ENCODE measurements at places on chromosomes 11 and 22.

DNA sequence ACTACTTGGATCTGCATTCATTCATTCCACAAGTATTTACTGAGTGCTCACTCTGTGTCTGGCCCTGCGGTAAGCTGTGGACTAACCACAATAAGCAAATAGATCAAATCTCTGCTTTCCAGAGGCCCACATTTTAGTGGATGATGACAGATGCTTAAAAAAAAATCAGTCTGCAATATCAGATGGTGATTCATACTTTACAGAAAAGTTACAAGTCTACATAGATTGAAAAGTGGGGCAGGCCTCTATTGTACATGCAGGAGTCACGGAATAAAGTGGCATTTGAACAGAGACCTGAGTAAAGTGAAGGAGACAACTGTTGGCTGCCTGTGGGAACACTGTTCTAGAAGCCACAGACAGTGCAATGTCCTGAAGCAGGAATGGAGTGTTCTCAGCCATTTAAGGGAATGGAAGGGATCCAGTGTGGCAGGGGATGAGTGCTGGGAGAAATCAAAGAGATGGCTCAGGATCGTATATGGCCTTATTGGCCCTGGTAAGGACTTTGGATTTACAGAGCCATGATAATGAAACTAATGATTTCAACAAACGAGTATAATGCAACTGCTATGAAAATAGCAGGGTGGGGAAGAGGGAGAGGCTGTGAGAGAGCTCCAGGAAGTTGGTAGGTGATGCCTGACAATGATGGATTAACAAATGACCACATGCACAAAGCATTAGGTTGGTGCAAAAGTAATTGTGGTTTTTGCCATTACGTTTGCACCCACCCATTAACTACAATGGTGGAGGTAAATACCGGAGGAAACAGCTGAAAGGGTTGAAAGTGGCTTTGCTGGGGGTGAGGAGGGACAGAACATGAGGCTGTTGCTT, 31.1 kb downstream of the TMEM45B start:
- DNase-seq: no peak

DNA sequence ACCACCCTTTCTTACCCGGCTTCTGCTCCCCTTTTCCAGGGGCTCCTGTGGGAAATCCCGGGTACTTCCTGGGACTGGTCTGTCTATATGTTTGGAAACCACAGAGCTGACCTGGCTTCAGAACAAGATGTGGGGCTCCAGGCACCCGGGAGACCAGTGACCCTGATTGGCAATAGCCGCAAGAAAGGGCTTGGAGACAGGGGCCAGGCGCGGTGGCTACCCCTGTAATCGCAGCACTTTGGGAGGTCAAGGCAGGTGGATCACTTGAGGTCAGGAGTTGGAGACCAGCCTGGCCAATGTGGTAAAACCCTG, 3.2 kb upstream of the NEAT1 start:
- DNase-seq: no peak

DNA sequence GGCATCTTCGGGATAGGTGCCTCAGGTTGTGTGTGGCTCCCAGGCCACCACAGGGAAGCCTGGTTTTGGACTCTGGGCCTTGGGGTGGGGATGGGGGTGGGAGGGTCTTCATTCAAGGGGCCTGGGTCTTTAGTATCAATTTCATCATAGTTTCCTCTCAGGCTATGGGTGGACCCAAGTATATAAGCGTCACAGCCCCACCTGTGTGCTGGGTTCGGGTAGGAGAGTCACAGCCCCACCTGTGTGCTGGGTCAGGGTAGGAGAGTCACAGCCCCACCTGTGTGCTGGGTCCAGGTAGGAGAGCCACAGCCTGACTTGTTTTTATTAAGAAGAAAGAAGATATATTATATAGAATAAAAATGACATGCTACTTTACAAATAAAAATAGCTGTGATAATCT, 422.1 kb downstream of the BRD1 start:
- no peak for DNase-seq

DNA sequence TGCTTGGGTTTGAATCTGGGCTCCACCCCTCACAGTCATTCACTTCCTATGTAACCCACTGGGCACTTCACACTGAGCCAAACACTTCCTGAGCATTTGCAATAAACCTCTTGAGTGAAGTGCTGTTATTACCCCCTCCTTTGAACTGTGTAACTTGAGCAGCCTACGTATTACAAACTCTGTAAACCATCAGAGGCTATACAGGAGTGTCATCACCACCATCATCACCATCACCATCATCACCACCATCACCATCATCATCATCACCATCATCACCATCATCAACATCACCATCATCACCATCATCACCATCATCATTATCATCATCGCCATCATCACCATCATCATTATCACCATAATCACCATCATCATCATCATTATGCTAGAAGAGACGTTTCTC, 18.4 kb downstream of the RTL6 start:
- DNase-seq: no peak

DNA sequence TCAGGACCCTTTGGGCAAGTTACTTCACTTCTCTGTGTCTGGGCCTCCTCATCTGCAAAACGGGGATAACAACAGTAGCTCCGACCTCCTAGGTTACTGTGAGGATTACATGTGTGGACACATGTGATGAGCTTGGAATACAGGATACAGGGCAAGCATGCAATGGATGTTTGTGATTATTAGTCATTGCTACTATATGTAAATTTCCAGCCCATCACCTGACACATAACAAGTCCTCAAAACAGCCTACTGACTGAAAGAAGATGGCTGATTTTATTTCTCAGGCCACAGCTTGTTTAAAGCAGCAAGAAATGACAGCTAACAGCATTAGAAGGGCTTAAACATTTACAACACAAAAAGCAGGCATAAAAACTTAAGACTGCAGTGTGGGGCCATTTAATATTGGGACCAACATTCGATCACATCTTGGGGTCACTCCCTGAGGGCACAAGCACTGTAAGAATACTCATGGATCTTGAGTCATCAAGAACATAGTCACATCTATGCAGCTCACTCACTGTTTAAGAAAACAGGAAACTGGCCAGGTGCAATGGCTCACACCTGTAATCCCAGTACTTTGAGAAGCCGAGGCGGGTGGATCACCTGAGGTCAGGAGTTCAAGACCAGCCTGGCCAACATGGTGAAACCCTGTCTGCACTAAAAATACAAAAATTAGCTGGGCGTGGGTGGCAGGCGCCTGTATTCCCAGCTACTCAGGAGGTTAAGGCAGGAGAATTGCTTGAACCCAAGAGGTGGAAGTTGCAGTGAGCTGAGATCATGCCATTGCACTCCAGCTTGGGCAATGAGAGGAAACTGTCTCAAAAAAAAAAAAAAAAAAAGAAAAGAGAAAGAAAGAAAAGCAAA, 49.5 kb downstream of the ABTB2 start:
- no peak for DNase-seq

GRCh38 chr11:132528181-132528580, 1004.1 kb downstream of the OPCML start:
- no peak for DNase-seq

DNA sequence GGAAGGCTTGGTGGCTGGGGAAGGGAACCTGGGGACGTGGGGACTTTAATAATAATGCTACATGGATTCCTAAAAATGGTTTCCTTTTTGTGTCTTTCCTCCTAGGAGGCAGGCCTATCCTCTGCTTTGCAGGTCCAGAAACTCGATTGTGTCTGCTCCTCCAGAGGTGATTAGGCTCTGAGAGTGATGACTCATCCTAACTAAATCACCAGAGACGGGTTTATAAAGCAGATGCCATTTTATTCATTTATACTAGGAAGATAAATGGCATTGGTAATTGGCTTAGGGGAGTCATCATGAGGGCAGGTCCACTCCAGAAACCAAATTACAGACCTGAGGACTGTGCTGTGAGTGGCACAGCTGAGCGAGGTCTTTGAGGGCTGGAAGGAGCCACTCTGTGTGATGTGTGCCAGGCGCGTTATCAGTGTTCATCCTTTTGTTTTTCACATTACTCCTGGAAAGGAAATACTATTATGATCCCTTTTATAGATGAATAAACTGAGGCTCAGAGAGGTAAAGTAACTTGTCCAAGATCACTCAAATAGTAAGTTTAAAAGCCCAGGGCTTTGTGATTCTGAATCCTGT, 7.1 kb downstream of the NLRX1 start:
- DNase-seq: no peak

DNA sequence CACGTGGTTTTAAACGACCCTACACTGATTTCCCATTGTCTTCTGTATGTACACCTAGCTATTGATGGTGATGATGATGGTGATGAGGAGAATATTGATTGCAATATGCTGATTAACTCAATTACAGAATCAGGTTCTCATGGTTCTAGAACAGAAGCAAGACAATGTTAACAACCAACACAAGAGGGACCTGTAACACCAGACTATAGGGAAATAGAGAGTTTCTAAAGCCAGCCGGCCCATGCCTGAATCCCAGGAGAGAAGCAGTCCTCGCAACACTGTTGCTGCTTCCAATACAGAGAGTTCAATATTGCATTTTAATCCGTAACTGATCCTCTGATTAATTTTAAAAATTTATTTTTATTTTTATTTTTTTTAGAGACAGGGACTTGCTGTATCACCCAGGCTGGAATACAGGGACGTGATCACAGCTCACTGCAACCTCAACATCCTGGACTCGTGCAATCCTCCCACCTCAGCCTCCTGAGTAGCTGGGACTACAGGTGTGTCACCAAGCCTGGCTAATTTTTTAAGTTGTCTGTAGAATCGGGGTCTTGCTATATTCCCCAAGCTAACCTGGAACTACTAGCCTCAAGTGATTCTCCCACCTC, 22.2 kb upstream of the UBASH3B start:
- DNase-seq: peak; percentile 87

- DNase-seq: peak; percentile 10
Measured at GRCh38 chr11:6746086-6746618, 25.6 kb downstream of the OR2AG2 start.

- no peak for DNase-seq
Measured at GRCh38 chr11:119624102-119624615, 104.8 kb downstream of the NECTIN1 start.

- no peak for DNase-seq
Measured at GRCh38 chr11:23543651-23544222, 683.5 kb upstream of the CCDC179 start.

DNA sequence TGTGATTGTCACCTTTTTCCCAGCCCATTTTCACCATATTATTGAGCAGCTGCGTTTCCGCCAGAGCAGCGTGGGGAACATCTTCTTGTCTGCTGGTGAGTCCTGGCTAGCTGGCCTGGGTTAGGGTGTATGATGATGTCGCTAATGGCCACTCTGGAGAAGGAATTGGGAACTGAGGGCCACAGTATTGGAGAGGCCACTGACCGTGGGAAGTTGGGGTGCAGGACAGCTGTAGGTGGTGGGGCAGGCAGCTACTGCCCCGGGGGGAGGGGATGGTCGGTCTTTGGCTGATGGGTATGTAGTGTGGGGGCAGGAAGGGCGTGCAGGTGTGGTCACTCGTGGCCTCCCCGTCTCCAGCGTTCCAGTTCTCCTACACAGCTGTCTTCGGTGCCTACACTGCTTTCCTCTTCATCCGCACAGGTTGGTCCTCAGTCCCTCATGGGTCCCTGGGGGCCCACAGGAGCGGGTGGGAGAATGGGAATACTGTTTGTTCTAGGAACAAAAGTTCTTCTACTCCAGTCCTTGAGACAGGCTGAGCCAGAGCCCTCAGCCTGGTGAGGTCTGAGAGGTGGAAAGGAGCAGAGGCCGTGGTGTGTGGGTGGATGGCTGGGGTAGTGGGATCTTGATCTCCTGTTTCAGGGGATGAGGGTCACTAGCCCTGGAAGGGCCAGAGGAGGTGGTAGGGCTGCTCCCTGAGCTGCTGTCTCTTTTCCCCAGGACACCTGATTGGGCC, 2.1 kb downstream of the RCE1 start:
- DNase-seq: no peak

- DNase-seq: peak; percentile 6
Measured at GRCh38 chr11:69892237-69892985, 73.2 kb upstream of the FGF3 start.

DNA sequence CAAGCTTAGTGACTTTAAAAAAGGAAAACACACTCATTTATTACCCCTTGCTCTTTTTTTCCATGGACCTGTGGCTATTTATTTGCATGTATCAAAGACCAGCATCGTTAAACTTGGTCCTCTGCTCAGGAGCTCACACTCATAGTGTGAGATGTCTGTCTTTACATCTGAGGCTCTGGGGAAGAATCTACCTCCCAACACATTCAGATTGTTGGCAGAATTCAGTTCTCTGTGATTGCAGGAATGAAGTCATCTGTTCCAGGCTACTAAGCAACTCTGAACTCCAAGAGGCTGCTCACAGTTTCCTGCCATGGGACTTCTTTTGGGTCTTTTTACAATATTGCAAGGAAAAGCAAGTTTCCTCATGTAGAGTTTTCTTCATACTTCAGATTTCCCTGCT, 138.8 kb downstream of the LRRC4C start:
- DNase-seq: no peak

DNA sequence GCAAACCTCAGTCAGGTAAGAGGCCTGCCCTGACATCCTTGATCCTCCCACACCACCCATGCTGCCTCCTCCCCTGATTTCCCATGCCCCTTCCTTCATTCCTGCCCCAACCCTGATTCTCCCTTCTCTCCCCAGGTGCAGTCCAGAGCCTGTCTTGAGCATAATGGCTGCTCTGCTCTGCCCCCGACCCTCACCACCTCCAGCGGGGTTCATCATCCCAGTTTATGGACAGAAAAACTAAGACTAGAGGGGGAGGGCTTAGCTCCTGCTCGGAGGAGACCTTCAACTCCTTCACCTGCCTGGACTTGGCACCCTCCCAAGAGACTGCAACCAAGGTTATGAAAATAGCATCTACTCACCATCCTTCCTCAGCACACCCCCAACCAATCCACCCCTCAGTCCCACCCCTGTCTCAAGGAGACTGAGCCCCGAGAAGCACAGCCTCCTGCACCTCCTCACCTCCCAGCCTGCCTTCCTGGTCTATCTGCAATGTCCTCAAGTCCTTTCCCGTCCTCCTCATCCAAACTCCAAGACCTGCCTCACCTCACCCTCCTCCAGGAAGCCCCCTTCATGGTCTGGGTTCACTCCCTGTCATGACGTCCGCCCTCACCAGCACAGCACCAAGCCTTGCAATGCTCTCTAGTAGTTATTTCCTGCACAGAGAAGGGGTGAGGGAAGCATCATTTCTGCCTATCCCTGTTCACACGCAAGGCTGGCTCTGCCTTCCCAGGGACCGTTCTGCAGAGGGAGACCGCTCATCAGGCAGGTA, 103.1 kb downstream of the PDE2A start:
- no peak for DNase-seq

DNA sequence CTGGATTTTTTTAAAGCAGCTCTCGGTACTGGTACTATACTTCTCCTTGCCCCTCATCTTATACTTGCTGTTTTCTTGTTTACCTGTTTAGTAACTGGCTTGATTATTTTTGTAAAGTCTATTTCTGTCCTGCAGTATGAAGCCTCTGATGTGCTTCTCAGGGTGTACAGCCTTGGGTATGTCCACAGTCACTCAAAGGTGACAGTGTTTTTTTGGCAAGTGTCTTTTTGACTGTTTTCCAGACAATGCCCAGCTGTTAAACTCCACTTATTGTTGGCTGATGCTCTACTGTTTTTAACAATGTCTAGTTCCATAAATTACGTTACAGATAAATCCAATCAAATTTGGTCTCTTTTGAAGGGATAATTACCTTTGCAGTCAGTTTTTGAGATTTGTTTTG, 475.2 kb downstream of the JRKL start:
- DNase-seq: no peak

GRCh38 chr11:121067453-121067852, 33.6 kb upstream of the TECTA start:
- no peak for DNase-seq
